Ovary (tissue), 10 donors: ENCODE measurements at places on chromosomes 2 and 18. TPM values are rescaled to one million over a fixed set of nuclear protein-coding genes. Genes with fewer than 3 reads are reported as not detected.

GRCh38 chr18:26999797-27000196 lies 134.3 kb upstream of the AQP4 start:
- no peak for DNase-seq

Gene ACTG2
- polyA plus RNA-seq, result 66.5 TPM

DNA sequence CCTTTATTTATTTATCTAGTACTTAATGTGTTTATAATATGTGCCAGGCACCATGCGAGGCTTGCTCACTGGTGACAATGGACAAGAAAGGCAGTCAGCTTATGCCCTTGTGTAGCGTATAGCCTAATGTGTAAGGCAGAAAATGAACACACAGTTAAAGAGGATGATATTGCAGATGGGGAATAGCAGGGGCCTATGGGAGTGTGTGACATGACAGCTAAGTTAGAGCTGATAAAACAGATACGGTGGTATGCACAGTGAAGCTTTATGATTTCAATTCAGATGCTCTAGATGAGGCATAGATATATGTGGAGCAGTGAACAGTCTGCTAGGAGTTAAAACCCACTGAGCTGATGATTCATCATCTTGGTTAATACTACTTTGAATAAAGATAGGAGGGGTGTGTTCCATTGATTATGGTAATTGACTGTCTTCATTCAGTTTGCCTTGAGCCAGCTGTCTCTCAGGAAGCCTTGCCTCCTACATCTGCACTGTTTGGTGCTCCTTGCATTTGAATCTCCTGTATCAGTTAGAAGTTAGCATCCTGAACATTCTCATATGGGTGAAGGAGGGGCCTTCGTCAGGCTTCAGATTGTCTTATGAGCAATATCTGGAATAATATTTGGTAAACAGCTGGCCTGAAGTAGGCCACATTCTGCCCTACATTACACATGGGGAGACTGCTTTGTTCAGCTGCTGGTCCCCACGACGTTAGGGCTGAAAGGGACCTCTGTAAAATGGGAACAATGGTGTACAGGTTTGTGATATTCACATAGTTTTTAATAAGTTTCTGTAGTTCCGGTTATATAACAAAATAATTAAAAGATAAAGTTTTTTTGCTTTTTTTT lies 13.2 kb downstream of the MAP4K4 start:
- DNase-seq, result no peak

DNA sequence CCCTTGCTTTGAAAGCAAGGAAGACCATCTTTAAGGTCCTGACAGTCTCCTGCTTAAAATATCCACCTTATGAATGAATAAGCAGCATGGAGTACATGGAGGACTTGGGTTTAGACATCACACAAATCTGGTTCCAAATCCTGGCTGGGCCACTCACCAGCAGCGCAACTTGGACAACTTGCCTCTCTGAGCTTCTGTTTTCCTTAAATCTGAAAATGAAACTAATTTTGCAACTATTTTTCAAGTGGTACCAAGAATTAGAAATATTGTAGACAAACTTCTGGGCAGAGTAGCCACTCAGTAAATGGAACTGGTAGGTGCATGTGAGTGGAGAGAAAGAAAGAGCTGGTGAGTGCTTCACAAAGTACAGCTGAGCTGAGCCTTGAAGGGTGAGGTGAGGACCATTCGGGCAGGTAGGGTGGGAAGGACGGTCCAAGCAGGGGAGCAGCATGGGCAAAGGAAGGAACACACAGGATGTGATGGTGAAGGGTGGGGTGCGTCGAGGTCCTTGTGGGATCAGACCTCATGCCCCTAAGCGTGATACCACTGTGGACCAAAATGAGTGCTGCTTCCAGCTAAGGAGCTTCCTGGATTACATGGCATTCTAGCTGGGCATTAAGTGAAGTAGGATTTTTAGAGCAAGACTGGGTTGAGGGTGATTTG lies 14.4 kb upstream of the TET3 start:
- no peak for DNase-seq

- DNase-seq, result no peak
Observed at GRCh38 chr2:235194351-235194750, 242.5 kb downstream of the SH3BP4 start.

Gene FLACC1
- polyA plus RNA-seq, result 0.78 TPM

GRCh38 chr2:219439506-219439905 lies 4.9 kb downstream of the SPEG start:
- DNase-seq, result no peak

Gene RAB31
- 44.3 TPM for polyA plus RNA-seq

DNA sequence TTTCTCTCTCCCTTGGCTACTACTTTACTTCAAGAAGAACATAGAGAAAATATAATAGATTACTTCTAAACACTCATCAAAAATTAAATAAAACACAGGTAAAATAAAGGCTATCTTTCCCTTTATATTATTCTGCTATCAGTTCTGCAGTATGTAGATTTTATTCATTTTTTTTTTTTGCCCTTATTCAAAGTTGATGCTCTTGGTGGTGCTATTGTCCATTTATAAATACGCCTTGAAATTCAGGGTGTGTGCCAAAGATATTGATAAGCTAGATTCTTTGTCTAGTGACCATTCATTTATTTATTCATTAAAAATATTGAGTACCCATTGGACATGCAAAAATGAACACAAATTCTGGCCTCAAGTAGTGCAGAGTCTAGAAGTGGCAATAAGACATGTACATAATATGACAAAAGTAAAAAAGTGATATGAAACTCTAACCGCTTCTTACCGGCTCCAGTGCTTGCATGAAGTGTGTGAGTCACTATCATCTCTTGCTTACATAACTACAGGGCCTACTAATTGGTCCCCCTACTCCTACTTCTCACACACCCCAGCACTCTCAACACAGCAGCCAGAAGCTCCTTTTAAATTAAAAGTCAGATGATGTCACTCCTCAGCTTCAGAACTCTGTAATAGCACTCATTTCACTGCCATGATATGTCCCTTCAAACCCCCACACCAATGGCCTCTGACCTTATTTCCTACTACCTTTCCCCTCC lies 208.3 kb upstream of the FANCL start:
- no peak for DNase-seq
